Fibroblast of villous mesenchyme (primary cell): ENCODE measurements at places on chromosomes 4 and X. TPM values are rescaled to one million over a fixed set of nuclear protein-coding genes. Genes with fewer than 3 reads are reported as not detected.

Gene TRO
- 16.8 and 17.1 TPM in 2 replicates for total RNA-seq

GRCh38 chr4:177311589-177311988 lies 1.9 kb downstream of the NEIL3 start:
- no peak for DNase-seq

DNA sequence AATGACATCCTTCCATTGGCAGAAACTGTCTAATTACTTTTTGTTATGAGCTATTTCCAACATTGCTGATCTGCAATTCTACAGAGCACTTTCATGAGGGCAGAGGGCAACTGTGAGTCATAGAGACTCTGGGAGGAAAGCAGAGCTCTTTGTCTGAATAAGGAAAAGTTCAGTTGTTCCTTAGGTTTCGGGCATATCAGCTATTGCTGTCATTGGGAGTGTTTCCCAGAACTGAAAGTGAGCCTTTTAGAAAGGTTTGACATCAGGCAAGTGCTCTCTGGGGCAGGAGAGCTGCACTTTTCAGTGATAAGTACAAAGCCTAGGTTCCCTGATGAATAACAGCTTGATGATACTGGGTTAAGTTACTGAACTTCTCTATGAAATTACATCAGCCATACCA lies 119.2 kb upstream of the EDNRA start:
- peak; percentile 96 for DNase-seq

Gene HCCS
- total RNA-seq = 17.7 and 32.0 TPM in 2 replicates

GRCh38 chr4:7649741-7650531 lies 215.2 kb upstream of the PSAPL1 start:
- DNase-seq = peak; percentile 70

DNA sequence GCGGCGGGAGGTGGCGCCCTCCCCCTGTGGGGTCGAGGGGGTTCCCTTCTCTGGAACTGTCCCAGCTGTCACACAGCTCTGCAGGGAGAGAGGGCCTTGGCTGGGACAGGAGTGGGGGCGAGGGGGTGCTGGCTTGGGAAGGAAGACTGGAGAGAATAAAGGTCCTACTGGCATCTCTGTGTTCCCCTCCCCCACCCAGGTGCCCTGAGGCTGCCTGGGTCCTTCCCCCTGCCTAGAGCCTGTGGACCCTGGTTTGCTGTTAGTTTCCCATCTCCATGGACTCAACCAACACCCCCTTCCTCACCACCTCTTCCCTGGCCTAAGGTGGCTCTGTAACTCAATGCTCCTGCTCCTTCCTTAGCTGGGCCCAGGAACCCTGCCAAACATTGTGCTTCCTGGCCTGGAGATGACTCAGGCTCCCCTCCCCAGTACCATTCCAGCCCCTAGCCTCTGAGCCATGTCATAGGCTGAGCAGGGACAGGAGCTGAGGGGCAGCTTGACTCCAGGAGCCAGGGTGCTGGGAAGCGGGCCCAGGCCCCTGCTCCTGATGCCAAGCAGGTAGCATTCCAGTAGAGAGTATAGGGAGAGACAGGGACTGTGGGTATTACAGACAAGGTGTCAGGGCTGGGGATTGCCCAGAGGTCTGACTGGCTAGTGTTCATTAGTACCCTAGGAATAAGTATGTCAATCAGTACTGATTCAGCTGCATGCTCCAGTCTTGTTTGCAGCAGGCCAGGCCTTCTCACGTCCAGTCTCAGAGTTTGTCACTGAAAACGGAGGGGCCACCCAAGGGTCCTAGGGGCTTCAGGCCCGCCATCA lies 100.7 kb downstream of the EFNB1 start:
- DNase-seq = peak; percentile 47

Gene NR3C2
- total RNA-seq = under 0.01 and 0.32 TPM in 2 replicates

DNA sequence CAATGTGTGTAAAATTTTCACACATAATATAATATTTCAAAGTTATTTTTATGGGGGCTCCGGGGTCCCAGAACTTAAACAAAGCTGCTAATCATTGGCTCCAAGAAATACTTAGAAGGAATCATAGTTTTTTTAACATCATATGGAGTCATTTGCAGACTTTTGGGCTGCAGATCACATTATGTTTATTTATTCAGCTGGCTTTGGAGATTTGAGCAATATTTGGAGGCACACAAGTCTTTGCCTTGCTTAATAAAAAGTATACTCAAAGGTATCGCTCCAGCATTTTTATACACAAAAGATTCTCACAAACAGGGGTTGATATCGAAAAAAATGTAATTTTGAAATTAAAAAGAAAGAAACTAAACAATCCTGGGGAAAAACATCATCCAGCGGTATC lies 382.5 kb upstream of the TENM3 start:
- DNase-seq = no peak

DNA sequence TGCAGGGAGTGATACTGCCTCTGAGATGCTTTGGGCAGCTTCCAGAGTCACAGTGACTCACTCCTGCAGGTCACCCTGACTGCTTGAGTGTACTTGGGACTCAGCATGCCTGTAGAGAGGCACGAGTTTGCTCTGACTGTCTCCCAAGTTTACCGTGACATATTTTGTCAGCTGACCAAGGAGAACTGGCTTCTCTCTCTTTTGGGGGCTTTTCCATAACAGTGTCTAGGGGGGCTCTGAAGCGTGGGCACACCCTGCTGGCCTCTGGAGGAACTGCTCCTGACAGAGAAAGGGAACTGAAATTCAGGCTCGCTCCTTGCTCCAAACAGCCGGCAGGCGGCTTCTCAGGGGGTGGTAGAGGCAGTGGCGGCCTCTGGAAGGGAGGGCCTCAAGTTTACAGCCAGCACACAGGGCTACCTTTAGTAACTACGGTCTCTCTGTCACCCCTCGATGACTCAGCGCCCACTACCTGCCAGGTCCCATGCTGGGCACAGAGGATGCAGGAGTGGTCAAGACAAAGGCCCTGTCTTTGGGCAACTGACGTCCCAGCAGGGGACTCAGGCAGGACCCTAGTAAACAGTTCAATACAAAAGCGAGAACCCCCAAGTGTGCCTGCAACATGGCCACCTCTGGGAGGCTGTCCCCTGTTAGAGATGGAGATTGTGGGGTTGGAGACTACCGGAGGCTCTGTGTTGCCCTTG lies 17.8 kb downstream of the ZNF185 start:
- DNase-seq = peak; percentile 50

Gene XK
- total RNA-seq = 0.64 and 0.86 TPM in 2 replicates

GRCh38 chr4:155524926-155525455 lies 141.7 kb upstream of the GUCY1A1 start:
- DNase-seq = no peak

DNA sequence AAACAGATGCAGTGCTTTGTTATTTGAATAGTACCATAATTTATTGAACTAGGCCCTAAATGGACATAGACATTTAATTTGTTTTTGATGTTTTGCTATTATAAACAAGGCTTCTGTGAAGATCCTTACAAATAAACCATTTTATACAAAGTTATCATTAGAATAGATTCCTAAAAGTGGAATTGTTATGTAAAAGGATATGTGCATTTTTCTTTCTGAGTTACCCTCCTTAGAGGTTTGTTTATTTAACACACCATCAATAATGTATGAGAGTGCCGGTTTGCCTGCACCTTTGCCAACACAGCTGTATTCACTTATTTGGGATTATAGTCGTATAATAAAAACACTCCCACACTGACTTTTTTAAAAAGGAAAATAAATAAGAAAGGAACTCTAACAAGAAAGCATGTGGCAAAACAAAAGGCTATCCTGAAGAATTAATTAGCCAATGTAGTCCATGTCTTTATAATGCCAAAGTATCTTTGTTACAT lies 84.8 kb downstream of the PAK3 start:
- no peak for DNase-seq

DNA sequence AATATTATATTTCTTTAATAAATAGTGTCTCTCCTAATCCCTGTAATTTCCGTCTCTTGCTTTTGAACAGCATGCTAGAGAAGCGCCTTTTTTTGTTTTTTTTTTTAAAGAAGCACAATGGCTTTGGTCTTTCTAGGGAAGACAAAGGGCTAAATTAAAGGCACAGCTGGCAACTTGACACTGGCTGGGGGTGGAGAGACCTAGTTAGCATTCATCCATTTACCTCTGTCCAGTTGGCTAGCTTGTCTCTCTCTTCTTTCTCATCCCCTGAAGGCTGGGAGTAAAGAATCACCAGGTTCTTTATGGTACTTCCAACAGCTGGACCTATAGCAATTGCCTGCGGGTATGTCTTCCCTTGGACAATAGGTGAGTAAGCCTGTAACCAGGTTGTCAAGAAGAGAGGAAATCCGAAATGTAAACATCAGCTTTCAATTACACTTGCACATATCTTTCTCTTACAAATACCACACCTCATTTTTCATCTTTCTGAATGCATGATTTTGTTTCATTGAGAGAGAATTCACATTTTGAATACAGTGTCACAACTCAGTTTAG lies 178.4 kb upstream of the GPR101 start:
- no peak for DNase-seq

- peak; percentile 17 for DNase-seq
Observed at GRCh38 chr4:3037957-3038461, 36.3 kb downstream of the HTT-AS start.

GRCh38 chr4:111754003-111754402 lies 391.3 kb upstream of the FAM241A start:
- DNase-seq = no peak

GRCh38 chr4:73945674-73946449 lies 36.0 kb downstream of the PF4 start:
- no peak for DNase-seq

DNA sequence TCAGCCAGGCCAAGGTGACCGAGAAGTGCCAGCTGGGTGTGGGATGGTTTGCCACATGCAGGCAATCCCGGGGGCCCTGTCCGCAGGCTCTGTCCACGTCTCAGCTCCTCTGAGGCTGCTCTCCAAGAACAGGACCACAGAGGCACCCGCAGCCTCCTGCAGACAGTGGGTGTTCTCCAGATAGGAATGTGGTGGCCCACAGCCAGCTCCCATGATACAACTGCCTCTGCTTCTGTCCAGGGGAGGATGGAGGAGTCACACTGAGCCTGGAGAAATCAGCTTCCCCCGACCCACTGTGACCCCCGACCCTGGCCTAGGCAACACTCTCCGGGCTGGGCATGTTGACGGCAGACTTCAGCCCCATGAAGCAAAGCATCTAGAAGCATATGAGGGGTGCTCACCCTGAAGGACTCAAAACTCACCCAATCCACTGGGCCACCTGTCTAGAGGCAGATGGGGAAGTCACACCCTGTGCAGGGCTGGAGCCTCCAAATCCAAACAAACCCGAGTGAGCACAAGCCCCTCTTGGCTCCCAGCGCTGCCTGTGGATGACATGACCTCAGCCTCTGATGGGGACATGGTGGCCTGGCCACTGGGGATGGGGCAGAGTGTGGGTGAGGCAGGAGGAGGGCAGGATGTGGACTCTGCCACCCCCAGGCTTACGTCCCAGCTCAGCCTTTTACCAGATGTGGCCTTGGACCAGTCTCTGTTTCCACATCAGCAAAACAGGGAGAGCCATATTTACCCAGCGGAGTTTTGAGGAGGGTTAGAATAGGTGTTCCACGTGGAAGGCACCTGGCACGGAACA lies 102.3 kb downstream of the PSAPL1 start:
- peak; percentile 29 for DNase-seq

DNA sequence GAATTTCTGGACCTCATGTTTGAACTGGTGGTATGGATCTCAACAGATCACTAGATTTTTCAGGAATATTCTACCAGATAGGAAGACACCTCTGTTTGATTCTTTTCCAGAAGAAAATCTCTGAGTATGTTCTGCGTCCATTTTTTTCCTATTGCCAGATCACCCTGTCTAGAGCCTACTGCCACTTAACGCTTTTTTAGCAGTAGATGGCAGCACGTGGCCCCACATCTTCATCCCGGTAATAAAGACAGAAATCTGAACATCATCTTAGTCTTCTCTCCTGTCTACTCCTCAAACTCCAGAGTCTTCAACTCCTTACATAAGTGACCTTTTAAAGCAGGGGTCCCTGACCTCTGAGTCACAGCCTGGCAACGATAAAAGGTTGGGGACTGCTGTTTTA lies 184.7 kb downstream of the TMA16 start:
- peak; percentile 6 for DNase-seq

DNA sequence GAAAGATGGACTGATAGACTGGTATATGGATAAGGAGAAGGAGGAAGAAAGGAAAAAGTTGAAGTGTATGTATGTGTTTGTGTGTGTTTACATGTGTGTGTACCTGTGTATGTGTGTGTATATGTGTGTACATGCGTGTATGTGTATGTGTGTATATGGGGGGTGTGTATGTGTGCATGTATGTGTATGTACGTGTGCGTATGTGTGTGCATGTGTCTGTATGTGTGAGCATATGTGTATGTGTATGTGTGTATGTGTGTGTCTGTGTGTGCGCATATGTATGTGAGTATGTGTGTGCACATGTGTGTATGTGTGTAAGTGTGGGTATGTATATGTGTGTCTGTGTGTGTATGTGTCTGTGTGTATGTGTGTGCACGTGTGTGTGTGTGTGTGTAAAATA lies 101.5 kb upstream of the KLHL13 start:
- no peak for DNase-seq

DNA sequence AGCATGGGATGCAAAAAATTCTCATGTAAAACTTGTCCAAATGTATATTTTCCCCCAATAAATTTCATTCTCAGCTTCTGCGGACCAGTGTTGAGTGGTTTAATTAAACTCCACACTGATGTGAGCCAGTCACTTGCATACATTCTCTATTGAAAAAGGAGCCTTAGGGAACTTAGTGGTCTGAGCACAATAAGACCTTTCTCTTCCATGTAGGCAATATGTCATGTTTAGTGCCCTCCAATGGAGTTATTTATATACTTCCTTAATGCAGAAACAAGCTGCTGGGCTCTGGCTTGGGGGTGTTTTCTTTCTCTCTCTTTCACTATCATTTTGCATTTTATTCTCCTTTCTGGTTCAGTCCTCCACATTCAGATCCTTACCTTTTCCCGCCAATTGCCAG lies 196.9 kb downstream of the ANAPC10 start:
- DNase-seq = no peak

Gene SYTL4
- 4.3 and 32.9 TPM in 2 replicates for total RNA-seq

Gene SLC7A11
- 74.1 and 94.1 TPM in 2 replicates for total RNA-seq

DNA sequence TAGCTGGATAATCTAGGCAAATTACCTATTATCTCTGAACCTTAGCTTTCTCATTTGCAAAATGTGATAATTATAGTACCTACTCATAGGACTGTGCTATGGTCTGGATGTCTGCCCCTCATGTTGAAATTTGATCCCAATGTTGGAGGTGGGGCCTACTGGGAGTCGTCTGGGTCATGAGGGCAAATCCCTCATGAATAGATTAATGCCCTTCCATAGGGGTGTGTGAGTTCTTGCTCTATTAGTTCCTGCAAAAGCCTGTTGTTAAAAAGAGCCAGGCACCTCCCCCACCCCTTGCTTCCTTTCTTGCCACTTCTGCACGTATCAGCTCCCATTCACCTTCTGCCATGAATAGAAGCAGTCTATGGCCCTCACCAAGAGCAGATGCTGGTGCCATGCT lies 73.9 kb downstream of the SERTM2 start:
- DNase-seq = no peak

Gene CT47B1
- not detected in 2 replicates for total RNA-seq

GRCh38 chr4:186724864-186725468 lies 1.3 kb upstream of the FAT1 start:
- peak; percentile 50 for DNase-seq

DNA sequence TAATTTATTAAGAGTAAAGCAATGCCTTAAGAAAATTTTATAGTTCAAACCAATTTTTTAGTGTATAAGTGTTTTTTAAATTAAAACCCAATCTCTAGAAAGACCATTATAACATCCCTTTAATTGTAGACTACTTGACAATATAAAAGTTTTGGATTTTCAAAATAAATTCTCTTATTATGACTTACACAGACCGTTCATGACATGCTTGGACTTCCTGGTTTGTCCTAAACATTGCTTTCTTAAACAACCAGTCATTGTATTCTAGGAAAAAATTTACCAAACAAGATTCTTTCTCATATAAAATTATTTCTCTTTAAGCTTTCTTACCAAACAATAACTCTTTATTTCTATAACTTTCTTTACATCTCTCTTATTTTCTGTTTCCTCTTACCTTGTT lies 49.0 kb upstream of the CXorf51A start:
- DNase-seq = peak; percentile 0
